AG08395 (cell line): ENCODE measurements at places on chromosomes 3 and 15.

- no peak for DNase-seq
Observed at GRCh38 chr3:49025793-49026520, 3.2 kb downstream of the IMPDH2 start.

GRCh38 chr3:8278448-8278847, 223.2 kb upstream of the LMCD1 start:
- DNase-seq = no peak

DNA sequence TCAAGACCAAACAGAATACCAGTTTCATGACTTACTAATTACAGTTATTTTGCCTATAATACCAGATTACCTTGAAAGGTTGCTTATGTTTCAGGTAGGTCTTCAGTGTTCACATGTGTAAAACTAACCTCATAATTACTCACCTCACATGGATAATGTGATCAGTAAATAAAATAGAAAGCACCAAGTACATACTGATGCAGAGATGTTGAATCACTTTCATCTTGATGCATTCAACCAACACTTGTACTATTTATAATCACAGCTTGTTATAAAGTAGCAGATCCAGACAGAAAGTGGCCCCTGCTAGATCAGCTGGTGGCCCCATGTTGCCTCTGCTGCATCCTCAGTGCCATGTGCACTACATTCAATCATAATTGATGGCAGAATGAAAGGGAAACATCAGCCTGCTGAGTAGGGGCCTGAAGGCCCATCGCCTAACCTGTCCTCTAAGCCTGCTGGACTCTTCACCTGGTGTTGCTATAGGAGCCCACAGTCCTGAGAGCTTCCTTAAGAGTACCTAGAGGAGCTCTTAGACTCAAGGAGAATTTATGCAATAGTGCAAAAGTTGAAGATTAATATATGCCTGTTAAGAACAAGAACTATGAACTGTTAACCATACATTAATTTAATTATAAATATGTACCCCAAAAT, 154.3 kb downstream of the PLCL2 start:
- DNase-seq = no peak

DNA sequence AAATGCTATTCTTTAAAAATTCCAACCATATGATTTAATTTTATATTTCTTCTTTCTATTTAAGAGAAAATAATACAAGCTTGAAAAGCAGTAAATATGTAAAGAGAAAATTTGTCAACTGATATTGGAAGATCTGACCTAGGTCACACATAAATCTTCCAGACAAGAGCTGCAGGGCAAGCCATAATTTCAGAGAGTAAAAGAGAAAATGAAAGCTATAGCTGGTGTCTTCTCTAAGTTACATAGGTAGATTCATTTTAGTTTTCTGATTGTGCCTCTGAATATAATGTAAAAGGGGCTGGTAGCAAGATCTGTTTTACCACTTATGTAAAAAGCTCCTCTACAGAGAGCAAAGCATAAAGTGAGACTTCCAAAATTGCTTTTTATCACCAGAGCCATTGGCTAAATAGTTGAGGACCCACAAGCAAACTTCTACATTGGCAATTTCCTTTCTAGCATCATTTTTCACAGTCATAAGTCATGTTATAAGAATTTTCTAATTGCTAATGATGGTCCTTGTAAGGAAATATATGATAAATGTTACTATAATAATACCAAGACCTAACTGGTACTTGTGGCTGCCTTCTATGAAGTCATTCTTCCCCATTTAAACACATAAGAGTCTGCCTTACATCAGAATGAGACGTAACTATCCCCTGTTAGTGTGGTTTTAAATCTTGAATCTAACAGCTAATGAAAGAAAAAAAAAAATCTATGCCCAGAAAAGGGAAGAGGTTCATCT, 80.8 kb upstream of the SKOR1 start:
- no peak for DNase-seq
